ENCODE measurements at places on chromosomes 5 and 9. TPM values are rescaled to one million over a fixed set of nuclear protein-coding genes. Genes with fewer than 3 reads are reported as not detected.

GRCh38 chr5:139743001-139743771, 52.4 kb upstream of the PSD2 start:
- no peak for DNase-seq

- DNase-seq = no peak
Measured at GRCh38 chr9:135070964-135071735, 16.3 kb upstream of the OLFM1 start.

DNA sequence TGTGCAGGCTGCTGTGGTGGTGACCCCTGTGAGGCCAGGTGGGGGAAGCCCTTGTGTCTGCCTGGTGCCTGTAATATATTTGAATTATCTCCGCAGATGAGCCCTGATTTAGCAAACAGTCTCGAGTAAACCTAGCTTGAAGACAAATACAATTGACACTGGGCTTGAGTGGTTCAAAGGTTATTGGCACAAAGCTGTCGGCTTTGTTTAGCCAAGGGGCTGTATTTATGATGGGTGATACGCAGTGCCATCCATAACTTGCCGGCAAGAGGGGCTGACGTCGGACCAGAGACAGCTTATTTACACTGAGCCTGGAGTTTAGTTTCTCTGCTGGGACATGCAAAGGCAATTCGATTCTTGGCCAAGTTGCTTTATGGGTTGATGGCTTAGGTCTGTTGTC, 20.0 kb upstream of the PITX1 start:
- no peak for DNase-seq

DNA sequence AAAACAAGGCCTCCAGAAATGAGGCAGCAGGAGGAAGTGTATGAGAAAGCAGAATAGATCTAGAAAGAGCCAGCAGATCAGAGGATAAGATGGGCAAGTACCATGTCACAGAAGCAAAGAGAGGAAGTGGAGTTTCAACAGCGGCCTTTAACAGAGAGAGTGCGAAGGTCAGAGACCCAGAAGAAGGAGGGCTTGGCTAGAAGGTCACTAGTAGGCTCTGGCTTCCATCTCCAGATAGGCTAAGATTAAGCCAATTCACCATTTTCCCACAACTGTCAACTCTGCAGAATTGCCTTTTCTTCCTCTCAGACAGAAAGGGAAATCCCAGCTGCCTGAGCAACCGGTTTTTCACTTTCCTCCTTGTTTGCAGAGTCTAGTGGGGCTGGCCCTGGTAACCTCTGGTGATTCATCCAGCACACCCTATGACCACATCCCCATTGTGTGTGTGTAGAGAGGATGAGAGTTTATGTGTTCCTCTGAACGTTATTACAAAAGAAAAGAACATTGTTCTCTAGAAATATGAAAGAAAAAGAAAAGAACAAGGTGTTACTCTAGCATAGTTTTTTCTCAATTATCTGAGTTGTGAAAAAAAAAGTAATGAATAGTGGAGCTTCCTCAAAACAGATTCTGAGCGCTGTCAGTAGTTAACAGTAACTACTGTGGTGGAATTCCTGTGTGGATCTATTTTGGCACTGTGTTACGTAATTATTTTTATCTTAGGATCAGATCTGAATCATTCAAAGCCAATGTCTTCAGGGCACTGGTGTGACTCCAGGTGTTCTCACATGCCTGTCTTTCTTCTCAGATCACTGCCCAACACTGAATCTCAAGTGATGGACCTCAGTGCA, 220.4 kb downstream of the ARRDC3 start:
- peak; percentile 77 for DNase-seq

DNA sequence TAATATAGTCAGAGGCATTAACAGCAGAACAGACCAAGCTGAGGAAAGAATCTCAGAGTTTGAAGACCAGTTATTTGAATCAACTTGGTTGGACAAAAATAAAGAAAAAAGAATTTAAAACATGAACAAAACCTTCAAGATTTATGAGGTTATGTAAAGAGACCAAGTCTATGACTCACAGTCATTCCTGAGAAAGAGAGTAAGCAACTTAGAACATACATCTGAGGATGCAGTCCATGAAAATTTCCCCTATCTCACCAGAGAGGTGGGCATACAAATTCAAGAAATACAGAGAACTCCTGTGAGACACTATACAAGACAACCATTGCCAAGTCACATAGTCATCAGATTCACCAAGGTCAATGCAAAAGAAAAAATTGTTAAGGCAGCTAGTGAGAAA, 17.4 kb upstream of the C9orf72 start:
- no peak for DNase-seq

STKLD1 gene
- 1.1 TPM for total RNA-seq

Measured in activated naive CD4-positive, alpha-beta T cell treated with anti-CD3 and anti-CD28 coated beads, Interleukin-2, amount 50 U/mL, for 72 hours (primary cell).